Tongue (tissue), 3 donors: ENCODE measurements at places on chromosomes 3 and 15. TPM values are rescaled to one million over a fixed set of nuclear protein-coding genes. Genes with fewer than 3 reads are reported as not detected.

The SNX33 gene
- 14.5 TPM for total RNA-seq

The CDCP1 gene
- 8.1 TPM for total RNA-seq

The RAD51 gene
- 9.2 TPM for total RNA-seq

The CASR gene
- not detected for total RNA-seq

The CACNA2D2 gene
- total RNA-seq, result 4.3 TPM

The SMCO1 gene
- total RNA-seq, result 19.6 TPM

The TMEM39A gene
- 55.7 TPM for total RNA-seq

The TGM5 gene
- 6.8 TPM for total RNA-seq
